ENCODE measurements at places on chromosomes 7 and 10.
A peak's percentile ranks its signal among the peaks of the same experiment; 100 is the strongest.

DNA sequence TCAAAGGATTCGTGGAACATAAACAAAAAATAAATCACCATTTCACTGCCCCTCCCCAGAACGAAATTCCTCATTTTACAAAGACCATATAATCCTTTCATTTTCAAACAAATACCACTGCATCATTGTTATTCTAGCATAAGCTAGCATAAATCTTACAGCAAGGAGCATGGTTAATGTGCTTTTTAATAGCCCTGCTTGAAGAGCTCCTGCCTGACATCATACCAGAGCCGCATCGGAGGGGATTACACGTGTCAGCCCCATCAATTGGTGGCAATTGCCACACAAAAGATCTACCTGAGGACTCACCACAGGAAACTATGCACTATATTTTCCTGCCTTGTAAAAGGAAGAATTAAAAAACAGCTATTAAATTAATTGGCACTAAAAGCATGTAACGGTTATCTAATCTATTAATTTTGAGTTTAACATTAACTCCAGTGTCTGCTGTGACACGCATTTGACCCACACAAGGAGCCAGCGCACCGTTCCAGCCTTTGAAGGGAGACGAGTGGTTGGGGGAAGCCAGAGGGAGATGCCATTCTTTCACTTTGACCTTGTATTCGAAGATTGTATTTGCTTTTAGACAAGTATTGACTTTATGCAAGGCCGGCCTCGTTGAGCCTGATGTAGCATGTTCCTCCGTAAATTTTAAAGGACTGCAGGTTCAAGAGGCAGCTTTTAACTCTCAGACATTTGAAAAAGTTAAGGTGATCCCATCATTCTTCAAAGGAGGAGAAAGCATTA lies 261.1 kb upstream of the RNF32 start:
- DNase-seq: no peak

GRCh38 chr7:36686499-36686898 lies 37.8 kb downstream of the AOAH start:
- DNase-seq: peak; percentile 24

DNA sequence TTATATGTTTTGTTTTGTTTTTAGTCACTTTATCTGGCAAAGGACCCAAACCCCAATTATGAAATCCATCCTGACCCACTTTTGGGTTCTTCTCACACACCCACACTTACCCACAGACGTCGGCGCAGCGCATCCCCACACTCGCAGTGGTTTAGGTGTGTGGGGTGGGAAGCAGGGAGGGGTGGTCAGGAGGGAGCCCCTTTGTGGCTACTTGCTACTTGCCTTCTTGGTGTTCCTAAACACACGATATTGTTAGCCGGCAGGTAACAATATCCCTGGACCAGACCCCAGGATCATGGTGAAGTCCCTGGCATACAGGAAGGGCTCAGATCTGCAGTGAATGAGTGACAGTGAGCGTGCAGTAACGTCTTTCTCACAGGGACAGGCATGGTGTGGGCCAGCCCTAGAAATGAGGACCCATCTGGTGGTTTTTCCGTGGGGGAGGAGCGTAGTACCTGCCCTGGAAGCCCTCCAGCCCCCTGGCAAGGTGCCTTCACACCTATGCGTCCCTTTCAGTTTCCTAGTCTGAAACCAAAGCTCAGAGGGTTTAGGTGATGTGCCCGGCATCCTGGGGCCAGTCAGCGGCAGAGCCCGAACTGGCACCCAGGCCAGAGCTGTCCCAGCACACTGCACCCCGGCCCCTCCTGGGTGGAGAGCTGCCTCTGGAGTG lies 4.4 kb downstream of the SPOCK2 start:
- no peak for DNase-seq

- DNase-seq: no peak
These were observed 36.2 kb downstream of the CNNM1 start for GRCh38 chr10:99365311-99365710.

DNA sequence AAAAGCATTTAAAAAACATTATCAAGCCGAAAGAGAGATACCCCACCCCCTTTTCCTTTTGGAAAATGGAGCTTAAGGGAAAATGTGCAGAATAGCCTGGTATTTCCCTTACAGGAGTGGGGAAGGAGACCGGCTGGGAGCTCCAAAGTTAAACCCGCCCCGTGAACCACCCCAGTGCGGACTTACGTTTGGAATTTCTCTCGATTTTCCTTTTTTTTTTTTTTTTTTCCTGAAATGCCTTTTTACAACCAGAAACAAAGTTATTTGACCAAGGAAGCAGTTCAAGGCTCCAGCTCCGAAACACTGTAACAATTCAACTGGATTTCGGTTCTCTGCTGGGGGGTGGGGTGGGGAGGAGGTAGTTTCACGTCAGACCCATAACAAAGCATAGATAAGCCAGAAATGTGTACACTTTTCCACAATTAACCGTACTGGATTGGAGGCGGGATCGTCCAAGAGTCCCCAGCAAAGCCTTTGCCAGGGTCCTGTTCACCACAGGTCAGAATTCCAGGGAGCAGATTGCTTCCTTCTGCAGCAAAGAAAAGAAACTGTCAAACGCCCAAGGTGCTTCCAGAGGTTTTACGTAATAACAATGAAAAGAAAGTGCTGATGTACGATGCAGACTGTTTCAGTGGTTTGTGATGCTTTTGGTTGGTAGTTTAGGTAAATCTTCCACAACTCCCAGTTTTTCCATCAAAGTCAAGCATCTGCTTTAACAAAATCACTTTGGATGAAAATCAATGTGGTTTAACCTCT lies 6.7 kb downstream of the SKIDA1 start:
- no peak for DNase-seq

DNA sequence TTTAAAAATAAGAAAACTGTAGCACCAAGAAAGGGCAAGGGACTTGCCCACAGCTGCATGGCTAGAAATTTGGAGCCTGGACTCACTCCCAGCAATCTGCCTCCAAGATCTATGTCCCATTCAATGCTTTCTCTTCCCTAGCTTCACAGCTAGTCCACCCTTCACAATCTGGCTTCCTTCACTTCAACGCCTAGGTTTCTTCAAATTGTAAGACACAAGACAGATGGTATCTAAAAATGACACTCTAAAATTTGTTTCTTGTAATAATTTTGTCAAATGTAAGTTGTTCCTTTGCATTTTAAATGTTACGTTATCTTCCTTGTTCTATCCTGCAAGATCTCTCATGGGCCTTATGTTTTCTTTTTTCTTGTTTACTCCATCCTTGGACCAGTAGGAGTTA lies 48.6 kb downstream of the CTTNBP2 start:
- DNase-seq: no peak

DNA sequence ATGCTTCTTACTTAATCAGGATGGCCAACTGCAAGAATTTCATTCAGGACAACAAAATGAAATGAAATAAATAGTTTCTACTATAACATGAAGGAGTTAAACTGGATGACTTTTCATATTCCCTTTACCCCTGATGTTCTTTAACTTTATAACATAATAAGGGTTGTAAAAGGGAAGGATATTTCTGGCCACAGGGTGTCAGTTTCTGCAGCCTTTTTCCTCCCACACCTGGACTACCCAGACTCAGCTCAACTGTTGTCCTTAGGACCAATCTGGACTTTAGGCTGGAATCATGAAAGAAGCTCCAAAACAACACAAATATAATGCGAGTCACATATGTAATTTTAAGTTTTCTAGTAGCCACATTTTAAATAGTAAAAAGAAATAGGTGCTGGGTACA lies 43.4 kb downstream of the PRPS1L1 start:
- no peak for DNase-seq

DNA sequence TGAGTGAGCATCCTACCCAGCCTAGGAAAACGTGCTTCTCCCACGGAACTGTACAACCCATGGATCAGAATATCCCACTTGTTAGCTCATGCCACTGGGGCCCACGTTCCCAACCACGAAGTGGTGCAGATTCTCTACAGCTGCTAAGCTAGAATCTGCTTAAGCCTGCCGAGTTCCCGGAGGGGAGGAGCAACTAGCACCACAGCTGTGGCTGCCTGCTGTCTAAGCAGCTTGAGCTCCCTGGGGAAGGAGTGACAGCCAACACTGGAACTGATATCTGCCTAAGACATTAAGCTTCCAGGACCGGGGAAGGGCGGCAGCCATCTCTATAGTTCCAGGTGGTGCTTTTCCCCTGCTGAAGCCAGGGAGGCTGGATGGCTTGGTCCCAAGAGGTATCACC lies 334.7 kb upstream of the CHRM2 start:
- no peak for DNase-seq

DNA sequence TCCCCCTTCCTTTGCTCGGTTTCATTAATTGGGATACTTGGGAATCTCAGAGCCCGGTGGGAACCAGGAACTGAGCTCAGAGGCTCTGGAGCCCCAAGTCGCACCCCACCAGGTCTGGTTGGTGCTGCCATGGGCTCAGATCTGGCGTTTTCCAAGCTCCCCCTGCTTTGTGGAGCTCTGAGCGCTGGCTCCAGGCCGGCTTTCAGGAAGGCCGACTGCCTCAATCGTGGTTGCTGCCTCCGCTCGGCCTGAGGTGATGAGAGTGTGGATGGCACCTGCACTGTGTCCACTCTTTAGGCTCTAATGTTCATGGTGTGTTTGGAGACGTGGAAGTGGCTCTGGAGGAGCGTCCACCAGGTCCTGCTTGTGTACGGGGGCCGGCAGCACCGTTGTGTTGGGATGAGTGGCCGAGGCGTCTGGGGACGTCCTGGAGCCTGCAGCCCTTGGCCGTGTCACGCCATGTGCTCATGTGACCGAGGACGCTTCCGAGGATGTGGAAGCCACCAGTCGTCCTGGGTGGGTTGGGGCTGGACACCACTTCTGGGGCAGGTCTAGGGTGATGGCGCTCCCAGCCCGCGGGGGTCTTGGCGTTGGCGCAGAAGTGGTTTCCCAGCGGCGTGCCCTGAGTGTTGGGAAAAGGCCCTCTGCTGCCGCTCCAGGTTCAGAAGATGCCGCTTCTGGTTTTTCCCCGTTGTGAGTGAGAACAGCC lies 8.2 kb downstream of the INPP5A start:
- DNase-seq: no peak

DNA sequence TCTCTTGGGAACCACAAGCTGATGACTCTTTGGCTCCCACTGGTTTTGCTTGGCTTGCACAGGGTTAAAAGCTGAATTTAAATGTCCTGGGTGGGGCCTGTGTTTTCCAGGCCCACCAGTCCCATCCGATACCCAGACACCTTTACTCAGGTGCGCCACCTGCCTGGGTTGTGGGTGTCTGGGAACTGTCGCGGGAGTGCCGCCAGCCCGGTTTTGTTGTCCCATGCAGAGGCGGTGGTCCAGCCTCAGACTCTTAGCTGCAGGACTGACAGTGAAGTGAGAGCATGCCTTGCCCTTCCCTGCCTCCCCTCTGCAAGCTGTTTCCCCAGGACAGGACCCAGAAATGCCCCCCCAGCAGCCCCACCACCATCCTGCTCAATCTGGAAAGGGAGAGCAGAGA lies 255.6 kb upstream of the ZNF32 start:
- no peak for DNase-seq

- no peak for DNase-seq
These were observed 122.7 kb upstream of the TMEM229A start for GRCh38 chr7:124155432-124156022.

GRCh38 chr10:116253716-116254115 lies 19.3 kb downstream of the GFRA1 start:
- DNase-seq: no peak

DNA sequence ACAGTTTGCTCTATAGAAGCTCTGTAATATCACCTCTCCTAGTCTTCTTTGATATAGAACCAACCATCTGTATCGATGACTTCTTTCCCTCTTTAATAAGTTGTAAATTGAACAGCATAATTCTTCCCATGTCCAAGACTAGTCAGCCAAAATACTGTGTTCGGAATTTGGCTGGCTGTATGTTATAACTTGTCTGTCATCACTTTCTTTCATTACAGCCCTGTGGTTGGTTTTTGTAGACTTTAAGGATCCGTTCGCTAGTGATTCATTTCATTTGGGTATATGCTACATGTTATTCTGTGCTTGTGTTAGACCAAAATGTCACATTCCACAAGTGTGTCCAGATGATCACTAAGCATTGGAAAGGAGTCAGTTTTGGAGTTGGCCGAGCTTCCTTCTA lies 155.4 kb upstream of the ITGB1 start:
- no peak for DNase-seq

- DNase-seq: no peak
These were observed 110.8 kb downstream of the HIBADH start for GRCh38 chr7:27551803-27552400.

DNA sequence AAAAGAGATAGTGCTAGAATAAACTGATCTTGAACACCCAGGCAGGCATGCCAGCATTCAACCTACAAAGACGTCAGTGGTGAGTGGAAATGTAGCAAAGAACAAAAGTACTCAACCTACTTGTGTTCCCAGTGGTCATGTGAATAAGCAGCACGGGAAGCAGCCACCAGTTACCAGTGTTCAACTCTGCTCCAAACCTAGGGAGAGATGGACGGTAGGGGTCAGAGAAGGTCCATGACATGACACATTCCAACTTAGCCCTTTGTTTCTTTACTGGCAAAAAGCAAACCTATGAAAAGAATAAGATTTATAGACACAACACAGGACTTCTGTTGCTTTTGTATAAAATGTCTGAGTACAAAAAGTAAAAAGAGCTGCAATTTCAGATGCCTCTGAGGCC lies 511.4 kb downstream of the XPNPEP1 start:
- DNase-seq: no peak

GRCh38 chr7:44213206-44213876 lies 12.6 kb downstream of the YKT6 start:
- no peak for DNase-seq

- no peak for DNase-seq
These were observed 81.2 kb upstream of the ITGB1 start for GRCh38 chr10:33039181-33039580.

- DNase-seq: no peak
These were observed 219.0 kb downstream of the ANKRD30A start for GRCh38 chr10:37344413-37344812.

- no peak for DNase-seq
These were observed 581.2 kb upstream of the MGMT start for GRCh38 chr10:128885573-128886555.

DNA sequence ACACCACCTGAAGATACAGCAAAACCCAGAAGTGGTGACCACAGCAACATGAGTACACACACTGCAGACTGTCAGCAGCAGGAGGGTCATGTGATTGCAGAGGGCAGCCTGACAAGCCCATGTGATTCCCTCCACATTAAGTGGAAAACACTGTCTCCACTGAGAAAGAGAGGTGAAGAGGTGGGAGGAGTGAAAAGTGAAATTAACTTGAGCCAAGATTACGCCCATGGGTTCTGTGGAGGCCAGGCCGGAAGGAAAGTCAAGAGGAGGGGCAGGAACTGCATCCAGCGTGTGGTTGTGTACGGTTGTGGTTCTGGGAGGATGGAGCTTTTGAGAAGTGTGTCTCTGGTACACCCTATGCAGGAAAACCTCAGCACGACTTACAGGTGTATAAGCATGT lies 138.5 kb downstream of the PLXNA4 start:
- DNase-seq: no peak

GRCh38 chr7:28190077-28190710 lies 9.6 kb upstream of the JAZF1 start:
- no peak for DNase-seq

- DNase-seq: no peak
These were observed 18.4 kb upstream of the MACROH2A2 start for GRCh38 chr10:70034232-70034631.

- no peak for DNase-seq
These were observed 19.6 kb downstream of the R3HCC1L start for GRCh38 chr10:98154076-98154475.

GRCh38 chr7:22325671-22326070 lies 31.3 kb downstream of the RAPGEF5 start:
- no peak for DNase-seq

- DNase-seq: no peak
These were observed 67.3 kb downstream of the EPDR1 start for GRCh38 chr7:37987732-37988131.
